GM19239 (cell line): ENCODE measurements at places on chromosomes 7 and 10.

- no peak for DNase-seq
Measured at GRCh38 chr10:71302874-71303568, 16.0 kb upstream of the SLC29A3 start.

- peak; percentile 46 for DNase-seq
Measured at GRCh38 chr7:31488562-31489203, 25.2 kb upstream of the ITPRID1 start.

- DNase-seq, result no peak
Measured at GRCh38 chr10:77687621-77688020, 50.0 kb upstream of the KCNMA1 start.

GRCh38 chr7:28112012-28112411 is 68.6 kb downstream of the JAZF1 start:
- DNase-seq, result no peak

- DNase-seq, result no peak
Measured at GRCh38 chr10:30349967-30350735, 1.1 kb upstream of the MTPAP start.

DNA sequence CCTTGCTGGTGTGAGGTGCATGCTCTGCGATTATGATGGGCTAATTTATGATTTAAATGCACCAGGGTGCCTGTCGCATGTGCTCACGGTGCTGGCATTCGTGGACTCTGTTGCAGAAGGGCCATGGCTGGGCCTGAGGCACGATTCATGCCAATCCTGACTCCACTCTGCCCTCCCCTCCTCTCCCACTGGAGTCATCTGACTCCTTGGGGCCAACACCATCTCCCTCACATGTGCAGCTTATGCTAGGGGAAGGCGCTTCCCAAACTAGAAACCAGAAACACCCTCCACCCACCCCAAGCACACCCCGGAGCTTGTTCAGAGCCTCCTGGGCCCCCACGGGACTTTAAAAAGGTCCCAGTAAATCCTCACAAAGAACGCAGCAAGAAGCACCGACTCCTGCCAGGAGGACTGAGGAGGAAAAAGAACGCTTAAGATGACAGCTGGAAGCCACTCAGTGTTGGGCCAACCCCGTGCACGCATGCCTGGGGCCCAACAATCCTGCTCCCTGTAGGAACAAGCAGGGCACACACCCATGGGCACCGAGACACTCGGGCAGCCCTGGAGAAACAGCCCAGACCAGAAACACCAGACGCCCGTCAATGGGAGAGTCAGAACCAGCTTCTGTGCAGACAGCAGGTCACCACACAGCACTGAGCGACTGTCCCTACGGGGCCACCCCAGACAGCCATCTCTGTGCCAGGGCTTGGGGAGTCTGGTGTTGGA is 14.1 kb downstream of the BRI3 start:
- DNase-seq, result no peak

DNA sequence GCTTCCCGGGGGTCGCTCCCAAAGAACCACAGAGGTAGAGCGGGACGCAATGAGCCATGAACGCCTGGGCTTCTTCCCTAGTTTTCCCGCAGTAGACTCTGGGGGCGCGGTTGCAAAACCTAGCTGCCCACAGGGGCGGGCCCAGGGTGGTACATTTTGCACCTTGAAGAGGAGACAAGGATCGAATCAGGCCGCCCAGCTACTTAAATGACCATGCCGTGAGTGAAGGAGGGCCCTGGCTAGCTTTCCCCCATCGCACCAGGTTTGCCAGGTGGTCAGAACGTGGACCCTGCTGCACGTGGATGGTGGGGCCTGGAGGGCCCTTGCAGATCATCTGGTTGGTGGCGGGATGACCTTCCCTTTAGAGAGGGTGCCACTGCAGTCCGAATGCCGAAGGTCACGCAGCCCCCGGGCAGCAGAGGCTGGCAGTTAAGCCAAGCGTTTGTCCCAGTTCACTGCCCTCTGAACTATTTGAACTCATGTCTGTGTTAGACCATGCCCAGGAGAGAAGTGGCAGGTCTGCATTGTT is 604 bp upstream of the SHTN1 start:
- DNase-seq, result no peak

GRCh38 chr10:822661-823367 is 108.7 kb downstream of the LARP4B start:
- no peak for DNase-seq

- no peak for DNase-seq
Measured at GRCh38 chr10:111933937-111934336, 249.6 kb downstream of the GPAM start.

DNA sequence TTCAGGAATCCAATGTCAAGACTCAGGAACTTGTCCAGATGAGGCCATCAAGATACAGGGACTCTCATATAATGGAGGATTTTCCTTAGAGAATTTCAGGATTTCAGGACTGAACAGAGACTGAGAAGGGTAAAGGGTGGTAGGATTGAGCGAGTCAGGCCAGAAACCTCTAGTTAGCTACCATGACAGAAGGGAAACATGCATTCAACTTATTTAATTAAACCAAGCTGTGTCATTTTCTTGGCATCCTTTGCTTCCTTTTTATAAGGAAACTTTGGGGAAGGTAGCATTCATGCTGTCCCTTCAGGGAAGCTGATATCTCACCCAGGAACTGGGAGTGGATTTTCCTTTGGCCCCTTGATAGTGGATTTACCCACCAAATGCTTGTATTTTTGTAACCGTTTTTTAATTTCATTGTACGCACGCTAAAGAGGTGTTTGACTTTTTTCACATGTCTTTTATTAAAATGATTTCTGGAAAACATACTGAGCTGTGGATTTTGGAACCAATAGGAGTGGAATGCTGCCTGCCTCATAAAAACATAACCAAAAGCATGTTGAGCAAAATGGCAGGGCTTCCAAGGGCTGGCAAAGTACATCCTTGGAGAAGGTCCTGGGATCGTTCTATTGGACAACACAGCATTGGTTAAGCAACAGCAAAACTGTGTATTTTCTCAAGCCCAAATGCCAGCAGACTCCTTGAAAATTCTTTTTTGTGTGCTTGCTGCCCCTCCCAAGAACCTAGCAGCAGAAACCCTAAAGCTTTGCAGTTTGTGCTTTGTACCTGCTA is 104.5 kb downstream of the CXCL12 start:
- DNase-seq, result no peak

DNA sequence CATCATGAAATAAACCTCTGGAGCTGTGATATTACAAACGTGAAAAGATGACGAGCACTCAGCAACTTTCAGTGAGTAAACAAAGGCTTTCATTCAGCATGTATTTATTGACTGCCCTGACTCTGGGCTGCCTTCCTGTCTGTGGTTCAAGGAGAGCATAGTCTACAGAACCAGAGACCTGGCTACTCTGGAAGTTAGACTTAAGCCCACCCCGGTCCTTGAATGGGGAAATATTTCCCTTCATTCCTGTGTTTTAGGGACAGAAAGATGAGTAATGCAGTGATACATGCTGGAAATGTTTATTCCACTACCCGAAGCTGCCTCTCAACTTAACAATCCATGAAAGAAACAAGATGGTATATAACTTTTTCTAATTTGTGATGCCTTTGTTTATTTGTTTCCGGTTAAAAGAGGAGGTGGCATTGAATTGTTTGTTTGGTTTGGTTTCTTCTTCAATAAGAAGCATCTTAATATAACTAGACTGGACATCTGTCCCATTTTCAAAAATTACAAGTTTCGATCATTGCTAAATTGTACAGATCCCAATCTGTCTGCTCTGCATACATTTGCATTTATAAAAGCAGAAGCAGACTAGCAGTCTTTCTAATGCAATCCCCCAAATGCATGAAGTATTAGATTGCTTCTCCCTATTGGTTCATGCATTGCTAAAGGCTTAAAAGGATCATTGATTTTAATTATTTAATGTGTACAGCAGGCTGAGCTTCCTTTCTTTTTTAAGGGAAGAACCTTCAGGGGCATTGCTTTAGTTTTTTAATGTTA is 57.7 kb downstream of the TRUB1 start:
- DNase-seq, result no peak

DNA sequence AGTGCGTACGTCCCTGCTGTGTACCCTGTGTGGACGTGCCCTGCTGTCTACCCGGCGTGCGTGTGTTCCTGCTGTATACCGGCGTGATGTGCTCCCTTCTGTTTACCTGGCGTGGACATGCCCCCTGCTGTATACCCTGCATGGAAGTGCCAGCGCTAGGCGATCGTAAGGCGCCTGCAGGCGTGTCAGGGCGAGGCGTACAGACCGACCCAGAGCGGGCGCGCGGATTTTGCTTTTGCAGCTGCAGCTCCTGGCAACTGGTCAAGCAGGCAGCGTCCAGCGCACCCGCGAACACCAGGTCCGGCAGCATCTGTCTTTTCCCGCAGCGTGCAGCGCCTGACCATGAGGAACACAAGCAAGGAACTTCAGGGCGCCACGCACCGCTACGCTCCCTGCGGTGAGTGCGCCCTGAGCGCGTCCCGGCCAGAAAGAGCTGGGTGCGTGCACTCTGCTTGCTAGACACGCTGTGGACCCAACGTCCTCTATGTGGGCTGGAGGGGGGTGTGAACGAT is 680 bp downstream of the C7orf57 start:
- DNase-seq, result no peak

DNA sequence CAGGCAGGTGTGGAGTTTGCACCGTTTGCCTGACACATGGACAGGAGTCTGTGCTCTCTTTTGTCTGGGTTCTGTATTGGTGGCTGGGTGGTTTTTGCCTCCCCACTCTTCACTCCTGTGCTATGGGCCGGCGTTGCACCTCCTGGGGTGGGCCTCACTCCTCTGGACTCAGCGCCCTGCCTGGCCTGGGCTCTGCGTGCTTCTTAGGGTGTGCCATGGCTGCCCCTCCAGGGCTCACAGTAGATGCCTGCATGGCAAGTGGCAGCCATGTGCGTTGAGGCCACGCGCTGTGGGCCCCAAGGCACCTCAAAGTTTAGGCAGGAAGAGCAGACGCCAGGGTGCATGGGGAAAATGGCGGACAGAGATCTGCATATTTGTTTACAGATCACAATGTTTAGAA is 319.8 kb downstream of the ADARB2 start:
- DNase-seq, result no peak

GRCh38 chr10:33876584-33877400 is 542.3 kb upstream of the NRP1 start:
- no peak for DNase-seq

- no peak for DNase-seq
Measured at GRCh38 chr7:28536259-28536658, 123.9 kb downstream of the CREB5 start.

GRCh38 chr7:117809958-117810357 is 63.3 kb downstream of the CTTNBP2 start:
- no peak for DNase-seq

DNA sequence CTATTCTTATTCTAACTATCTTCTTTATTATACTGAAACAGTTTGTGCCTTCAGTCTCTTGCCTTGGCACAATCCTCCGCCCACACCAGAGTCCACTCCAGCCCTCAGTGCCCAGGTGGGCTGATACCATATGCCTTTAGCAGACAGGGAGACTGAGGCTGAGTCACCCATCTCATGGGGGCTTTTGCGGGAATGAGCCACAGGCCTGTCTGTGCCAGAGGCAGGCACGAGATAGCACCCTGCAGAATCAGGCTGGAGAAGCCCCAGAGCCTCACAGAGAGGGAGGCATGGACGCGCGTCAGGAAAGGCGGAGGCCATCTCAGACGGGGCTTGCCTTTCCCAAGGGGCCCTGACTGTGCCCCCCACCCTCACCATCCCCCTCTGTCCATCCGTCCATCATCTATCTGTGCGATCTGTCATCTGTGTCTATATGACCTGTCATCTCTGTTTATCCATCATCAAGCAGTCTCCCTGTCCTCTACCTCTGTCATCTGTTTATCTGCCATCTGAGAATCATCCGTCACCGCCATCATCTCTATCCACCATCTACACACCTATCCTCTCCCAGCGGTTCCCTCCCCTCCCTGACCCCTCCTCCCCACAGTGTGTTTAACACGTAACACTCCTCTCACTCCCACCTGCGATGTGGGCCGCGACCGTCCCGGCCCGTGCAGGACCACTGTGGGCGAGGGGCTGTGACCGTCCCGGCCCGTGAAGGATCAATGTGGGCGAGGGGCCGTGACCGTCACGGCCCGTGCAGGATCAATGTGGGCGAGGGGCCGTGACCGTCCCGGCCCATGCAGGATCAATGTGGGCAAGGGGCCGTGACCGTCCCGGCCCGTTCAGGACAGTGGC is 7.3 kb upstream of the ADAP1 start:
- DNase-seq, result no peak
